ENCODE measurements at places on chromosomes 16 and 17. TPM values are rescaled to one million over a fixed set of nuclear protein-coding genes. Genes with fewer than 3 reads are reported as not detected.

KCNJ12 gene
- total RNA-seq: 6.6 TPM

SPAG7 gene
- 78.9 TPM for total RNA-seq

- H3K4me3 ChIP-seq: no peak overlapping the region
- no peaks in the 10 kb centered on the region for H3K4me1 ChIP-seq
- H3K27ac ChIP-seq: no peak overlapping the region
- no peak for DNase-seq
- H3K27me3 ChIP-seq: no peaks in the 10 kb centered on the region
Measured at GRCh38 chr16:35131429-35131828, 1672.0 kb downstream of the TP53TG3F start.

INTS2 gene
- 25.9 TPM for total RNA-seq

JPH3 gene
- total RNA-seq: 9.1 TPM

Measured in neural crest cell (in vitro differentiated cells).